GM06990 (cell line): ENCODE measurements at places on chromosomes 3 and 15.

- DNase-seq, result no peak
These were observed 224.5 kb downstream of the MEIS2 start for GRCh38 chr15:36875740-36876334.

DNA sequence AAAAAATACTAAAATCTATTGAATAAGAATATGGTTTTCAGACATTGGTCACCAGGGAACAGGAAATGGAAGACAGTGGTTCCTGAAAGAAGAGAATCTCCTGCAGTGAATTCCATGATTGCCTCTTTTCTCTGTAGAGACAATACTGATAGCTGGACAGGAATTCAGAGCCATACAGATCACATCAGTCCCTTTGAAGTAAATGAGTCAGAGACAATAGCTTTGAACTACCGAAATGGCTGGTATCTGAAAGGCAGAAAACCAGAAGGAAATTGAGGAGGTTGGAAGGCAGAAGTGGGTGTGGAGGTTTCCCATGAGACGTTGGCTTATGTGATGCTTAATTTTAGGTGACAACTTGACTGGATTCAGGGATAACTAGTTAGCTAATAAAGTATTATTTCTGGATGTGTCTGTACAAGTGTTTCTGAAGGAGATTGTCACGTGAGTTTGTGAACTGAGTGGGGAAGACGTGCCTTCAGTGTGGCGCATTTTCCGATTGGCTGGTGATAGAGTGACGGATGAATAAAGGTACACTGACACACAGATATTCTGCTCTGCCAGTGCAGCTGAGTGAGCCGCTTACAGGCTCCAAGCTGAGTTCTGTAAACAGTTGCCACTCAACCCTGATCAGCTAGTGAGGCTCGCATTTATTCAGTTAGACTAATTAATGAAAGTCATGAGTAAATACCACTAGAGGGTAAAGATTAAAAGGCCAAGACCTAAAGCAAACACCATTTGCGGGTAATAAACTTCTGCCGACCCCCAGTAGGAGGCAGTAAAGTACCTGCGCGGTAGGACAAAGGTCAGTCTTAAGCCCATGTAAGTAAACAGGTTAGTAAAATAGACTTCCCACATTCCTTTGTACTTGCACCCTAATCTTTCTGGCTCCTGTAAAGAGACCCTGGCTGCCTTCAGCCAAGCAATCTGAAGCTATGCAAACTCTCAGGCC is 1298.6 kb downstream of the SI start:
- DNase-seq, result no peak

- no peak for DNase-seq
These were observed 11.8 kb downstream of the MBNL1 start for GRCh38 chr3:152280539-152280938.

- DNase-seq, result no peak
These were observed 83.1 kb downstream of the RETNLB start for GRCh38 chr3:108673988-108674661.

DNA sequence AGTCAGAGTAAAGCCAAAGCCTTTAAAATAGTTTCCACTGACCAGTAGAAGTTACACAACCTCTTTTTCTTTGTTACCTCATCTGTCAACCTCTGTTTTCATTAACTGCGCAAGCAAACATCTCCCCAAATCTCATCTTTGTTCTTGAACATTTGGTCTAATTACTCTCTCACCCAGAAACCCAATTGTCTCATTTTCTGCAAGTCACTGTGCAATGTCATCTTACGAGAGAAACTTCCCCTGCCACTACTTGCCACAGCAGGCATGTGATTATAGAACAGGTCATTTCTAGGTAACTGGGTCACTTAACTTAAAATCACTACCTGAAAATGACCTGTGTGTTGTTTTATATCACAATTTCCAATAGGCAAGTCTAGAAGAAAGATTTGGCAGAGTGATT is 159.4 kb downstream of the SI start:
- no peak for DNase-seq

DNA sequence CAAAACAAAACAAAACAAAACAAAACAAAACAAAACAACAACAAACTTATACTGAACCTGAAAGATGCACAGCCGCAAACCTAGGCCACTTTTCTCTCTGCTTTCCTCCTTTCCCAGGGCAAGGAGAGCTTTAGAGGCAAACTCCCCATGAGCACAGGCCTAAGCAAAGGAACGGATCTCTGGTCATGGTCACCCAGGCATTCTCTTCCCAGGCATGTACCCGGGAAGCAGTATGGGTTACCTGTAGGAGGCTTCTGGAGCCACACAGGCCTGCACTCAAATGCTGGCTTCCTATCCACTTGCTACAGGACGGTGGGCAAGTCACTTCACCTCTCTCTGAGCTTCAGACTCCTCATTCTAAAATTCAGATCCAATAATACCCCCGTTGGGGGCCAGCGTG is 171.8 kb downstream of the SMAD6 start:
- DNase-seq, result no peak

- DNase-seq, result no peak
These were observed 67.4 kb downstream of the XXYLT1 start for GRCh38 chr3:195203606-195204005.
